ENCODE measurements at places on chromosomes 4 and X. TPM values are rescaled to one million over a fixed set of nuclear protein-coding genes. Genes with fewer than 3 reads are reported as not detected.

P2RY8 gene
- 0.18 TPM for total RNA-seq

DNA sequence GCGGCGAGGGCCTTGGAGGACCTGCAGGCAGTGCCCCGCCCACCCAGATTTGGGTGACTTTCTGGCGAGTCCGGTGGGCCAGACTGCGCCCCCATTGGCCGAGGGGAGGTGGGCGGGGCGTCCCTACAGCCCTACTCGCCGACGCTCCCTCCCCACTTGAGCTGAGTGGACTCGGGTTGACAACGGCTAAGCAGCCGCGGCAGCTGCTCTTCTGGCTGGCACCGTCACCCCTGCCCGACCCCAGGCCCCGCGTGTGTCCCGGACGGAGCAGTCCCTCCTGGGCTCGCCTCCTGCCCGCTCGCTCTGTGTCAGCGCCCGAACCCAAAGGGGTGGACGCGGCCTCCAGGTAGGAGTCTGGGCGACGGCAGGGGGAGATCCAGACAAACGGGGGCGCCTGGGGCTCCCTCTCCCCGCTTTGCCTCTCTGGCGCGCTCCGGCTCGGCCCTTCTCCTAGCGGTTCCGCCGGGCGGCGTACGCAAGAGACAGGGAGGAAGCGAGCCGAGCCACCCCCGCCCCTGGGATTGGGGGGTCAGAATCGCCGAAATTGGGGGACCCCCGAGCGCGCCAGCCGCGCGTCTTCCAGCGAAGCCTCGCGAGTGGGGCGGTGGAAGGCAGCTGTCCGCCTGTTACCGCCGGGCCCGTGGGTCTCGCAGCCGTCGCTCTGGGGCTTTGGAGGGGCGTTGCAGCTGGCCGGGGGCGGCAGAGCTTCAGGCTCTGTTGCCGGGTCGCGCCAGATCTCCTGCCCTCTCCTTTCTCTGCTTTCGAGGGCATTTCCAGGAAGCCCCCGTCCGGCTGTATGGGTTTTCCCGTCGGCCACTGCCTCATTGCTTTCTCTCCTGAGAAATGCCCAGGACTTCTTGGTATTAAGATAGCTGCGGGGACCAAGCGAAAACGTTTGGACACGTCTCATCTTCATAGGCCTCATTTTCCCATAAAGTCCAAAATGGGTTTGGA, 46.3 kb downstream of the STARD8 start:
- H3K27me3 ChIP-seq = no peaks in the 10 kb centered on the region
- no peaks in the 10 kb centered on the region for H3K36me3 ChIP-seq
- no peak for DNase-seq
- peak overlapping the region; percentile 50 for H3K4me3 ChIP-seq

DNA sequence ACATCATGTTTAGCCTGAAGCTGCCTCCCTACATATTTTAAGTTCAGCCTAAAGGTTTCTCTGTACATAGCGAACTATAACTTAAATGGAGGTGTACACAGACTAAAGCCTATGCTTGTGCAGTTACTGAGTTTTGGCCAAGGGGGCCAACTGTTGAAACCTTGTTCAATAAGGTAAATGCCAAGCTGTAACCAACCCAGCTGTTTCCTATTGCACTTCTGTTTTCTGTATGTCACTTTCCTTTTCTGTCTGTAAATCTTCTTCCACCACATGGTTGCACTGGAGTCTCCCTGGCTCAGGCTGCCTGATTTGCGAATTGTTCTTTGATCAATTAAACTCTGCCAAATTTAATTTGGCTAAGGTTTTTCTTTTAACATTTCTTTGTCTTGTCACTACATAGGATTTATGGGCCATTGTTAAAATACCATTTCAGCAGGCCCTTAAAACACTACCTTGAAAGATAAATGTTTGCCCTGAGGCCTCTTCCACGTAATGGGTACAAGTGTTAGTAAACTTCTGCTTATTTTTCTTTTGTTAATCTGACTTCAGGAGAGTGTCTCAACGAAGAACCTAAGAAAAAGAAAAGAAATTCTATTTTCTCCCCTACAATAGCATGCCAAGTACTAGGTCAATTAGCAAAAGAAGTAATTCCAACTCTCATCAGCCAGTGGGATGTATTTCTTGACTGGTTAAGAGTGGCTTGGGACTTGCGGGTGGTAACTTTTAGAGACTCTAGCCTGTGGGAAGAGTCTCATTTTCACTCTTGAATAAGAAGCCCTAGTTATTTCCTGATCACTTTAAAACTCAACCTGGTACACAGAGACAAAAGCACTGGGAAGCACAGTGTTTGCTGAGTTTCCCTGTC, 45.7 kb upstream of the PRSS12 start:
- H3K27me3 ChIP-seq = no peaks in the 10 kb centered on the region
- no peak overlapping the region for H3K27ac ChIP-seq
- no peaks in the 10 kb centered on the region for H3K36me3 ChIP-seq
- no peak overlapping the region for H3K4me3 ChIP-seq
- no peak for DNase-seq
- no peaks in the 10 kb centered on the region for H3K4me1 ChIP-seq

DNA sequence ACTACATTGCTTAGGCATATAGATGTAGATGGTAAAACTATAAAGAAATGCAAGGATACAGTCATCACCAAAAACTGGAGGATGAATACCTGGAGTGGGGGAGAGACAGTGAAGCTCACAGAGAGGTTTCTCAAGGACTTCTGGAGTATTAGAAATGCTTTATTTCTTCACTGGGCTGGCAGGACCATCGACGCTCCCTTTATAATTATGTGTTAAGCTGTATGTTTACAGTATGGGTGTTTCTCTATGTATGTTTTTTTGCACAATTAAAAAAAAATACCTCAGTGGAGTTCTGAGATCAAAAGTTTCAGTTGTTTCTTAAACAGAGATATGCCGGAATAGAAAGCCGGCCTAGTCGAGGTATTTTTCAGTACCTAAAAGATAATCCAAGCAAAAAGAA, 201.3 kb downstream of the NSUN7 start:
- H3K36me3 ChIP-seq = no peaks in the 10 kb centered on the region
- DNase-seq = no peak
- H3K27ac ChIP-seq = no peak overlapping the region
- no peak overlapping the region for H3K4me3 ChIP-seq

DNA sequence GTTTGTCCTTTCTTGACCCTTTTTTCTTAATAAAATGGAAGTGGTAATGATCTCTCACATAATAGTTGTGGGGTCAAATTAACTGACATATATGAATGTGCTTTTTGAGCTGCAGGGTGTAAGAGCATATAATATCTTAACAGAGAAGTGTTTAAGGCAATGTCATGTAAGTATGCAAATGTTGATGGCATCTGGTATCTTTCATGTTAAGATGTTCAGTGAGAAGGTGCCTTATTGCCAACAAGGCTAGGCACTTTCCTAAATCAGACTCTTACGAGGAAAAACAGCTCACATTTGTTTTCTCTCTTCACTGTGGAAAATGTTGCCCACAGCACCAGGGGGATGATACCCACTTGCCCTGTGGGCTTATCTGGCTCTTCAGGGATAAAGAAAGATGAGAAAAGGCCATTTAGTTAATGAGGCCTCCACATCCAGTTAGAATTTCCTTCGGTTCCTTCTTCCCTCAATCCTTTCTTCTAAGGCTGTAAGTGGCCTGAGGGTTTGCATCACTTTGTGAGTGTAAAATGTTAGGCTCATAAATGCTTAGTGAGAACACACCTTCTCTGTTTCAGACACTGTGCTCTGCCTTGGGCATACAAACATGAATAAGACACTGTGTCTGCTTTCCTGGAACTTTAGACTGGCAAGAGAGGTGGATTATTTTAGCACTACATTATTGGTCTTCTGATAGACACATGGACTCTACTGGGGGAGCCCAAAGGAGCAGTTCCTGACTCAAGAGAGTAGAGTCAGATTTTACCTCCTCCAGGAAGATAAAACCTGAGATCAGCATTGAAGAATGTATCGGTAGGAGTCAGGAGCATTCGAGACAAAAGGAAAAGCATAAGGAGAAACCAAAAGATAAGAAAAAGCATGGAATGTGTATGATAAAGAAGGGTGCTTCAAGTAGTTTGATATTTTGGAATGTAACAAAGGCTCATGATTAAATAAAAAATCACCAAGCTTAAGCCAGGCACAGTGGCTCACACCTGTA, 135.5 kb downstream of the SOWAHB start:
- no peak for DNase-seq
- no peaks in the 10 kb centered on the region for H3K36me3 ChIP-seq
- no peaks in the 10 kb centered on the region for H3K4me1 ChIP-seq
- H3K4me3 ChIP-seq = no peak overlapping the region
- H3K27ac ChIP-seq = no peak overlapping the region

GRCh38 chr4:7043284-7044136, at the start of gene TADA2B:
TADA2B (plus strand) TSS chr4:7043372; CDS start chr4:7043580, 208 bp downstream.
- H3K36me3 ChIP-seq = no peaks in the 10 kb centered on the region
- H3K4me1 ChIP-seq = peaks cover 30% of the 10 kb centered on the region
- DNase-seq = no peak
- H3K4me3 ChIP-seq = peak within 1 kb of the TSS; percentile 76
- peak within 1 kb of the TSS; percentile 81 for H3K27ac ChIP-seq

- no peak overlapping the region for H3K27ac ChIP-seq
- H3K4me3 ChIP-seq = no peak overlapping the region
- no peaks in the 10 kb centered on the region for H3K4me1 ChIP-seq
- no peak for DNase-seq
- no peaks in the 10 kb centered on the region for H3K36me3 ChIP-seq
Observed at GRCh38 chrX:7052541-7052940, 95.0 kb upstream of the STS start.

GRCh38 chrX:148691456-148691855, 191.0 kb downstream of the AFF2 start:
- H3K4me1 ChIP-seq = no peaks in the 10 kb centered on the region
- no peak overlapping the region for H3K27ac ChIP-seq
- no peak overlapping the region for H3K4me3 ChIP-seq
- no peak for DNase-seq

DNA sequence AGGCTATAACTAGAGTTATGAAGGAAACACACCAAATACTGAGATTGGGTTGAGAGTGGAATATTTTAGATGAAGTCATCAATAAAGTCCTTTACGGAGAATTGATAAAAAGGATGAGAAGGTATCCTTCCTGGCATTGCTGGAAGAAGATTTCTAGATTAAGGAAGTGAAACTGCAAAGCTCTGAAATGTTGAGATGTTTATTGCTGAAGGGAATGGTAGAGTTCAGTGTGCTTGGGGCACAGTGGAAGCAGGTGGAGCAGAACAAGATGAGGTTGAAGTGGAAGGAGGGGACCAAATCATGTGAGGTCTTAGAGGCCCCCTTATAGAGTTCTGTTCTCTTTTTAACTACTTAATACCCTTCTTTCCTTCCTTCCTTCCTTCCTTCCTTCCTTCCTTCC, 848.5 kb downstream of the RAB28 start:
- no peaks in the 10 kb centered on the region for H3K4me1 ChIP-seq
- H3K4me3 ChIP-seq = no peak overlapping the region
- no peak for DNase-seq
- H3K36me3 ChIP-seq = no peaks in the 10 kb centered on the region
- H3K27me3 ChIP-seq = no peaks in the 10 kb centered on the region

DNA sequence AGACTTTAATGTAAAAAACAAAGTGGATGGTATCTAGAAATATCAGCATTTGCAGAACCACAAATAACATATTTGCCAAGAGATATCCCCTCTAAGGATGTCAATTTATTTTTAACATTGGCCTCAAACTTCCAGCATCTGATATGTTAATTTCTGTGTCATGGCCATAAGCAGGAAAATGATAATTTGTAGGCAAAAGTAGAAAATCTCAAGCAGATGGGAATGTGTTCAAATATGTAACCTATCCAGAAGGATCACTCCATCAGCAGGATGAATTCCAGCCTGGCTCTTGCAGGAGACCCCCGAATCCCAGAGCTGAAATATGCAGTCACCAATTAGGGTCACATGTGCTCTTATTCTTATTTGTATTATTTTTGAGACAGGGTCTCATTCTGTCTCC, 55.4 kb upstream of the PRKX start:
- no peaks in the 10 kb centered on the region for H3K36me3 ChIP-seq
- no peaks in the 10 kb centered on the region for H3K27me3 ChIP-seq
- no peak overlapping the region for H3K27ac ChIP-seq

- H3K27ac ChIP-seq = no peak overlapping the region
- H3K4me1 ChIP-seq = no peaks in the 10 kb centered on the region
- no peak overlapping the region for H3K4me3 ChIP-seq
Observed at GRCh38 chr4:56480691-56481090, 13.3 kb downstream of the SRP72 start.

DNA sequence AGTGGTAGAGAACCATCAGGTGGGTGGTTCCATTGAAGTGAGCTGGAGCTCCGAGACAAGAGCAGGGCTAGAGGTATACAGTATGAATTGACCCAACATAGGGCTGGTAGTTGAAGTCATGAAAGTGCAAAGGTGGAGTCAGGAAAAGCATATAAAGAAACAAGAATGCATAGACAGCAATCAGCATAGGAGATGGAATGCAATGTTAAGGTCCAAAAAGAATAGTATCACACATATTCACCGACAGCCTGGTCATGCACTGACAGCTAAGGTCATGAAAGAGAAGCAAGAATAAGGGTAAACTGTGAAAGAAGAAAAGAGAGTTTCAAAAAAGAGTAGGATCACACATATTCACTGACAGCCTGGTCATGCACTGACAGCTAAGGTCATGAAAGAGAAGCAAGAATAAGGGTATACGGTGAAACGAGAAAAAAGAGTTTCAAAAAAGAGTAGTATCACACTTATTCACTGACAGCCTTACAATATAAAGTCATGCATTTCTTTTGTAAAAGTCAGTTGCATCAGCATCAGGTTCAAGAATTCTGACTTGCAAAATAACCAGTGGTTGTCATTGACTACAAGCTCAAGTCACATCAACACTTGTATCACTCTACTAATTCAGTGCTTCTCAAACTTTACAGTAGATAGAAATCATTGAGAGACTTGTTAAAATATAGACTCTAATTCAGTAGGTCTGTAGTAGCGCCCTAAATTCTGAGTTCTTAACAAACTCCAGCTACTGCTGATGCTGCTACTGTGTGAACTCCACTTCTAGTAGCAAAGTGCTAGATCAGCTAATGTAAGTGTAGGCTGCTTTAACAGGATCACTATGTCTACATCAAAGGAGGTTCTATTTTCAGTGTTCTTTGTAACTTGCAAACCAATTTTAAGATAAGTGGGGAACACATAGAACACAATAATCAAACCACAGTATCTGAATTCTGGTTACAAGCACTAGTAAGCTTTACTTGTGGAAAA, 221.9 kb downstream of the PDGFC start:
- no peaks in the 10 kb centered on the region for H3K27me3 ChIP-seq
- no peak overlapping the region for H3K4me3 ChIP-seq
- no peak for DNase-seq
- no peaks in the 10 kb centered on the region for H3K36me3 ChIP-seq

- H3K4me3 ChIP-seq = no peak overlapping the region
- no peak for DNase-seq
- H3K27ac ChIP-seq = no peak overlapping the region
- H3K4me1 ChIP-seq = no peaks in the 10 kb centered on the region
Observed at GRCh38 chr4:111632641-111633151, 512.6 kb upstream of the FAM241A start.

DNA sequence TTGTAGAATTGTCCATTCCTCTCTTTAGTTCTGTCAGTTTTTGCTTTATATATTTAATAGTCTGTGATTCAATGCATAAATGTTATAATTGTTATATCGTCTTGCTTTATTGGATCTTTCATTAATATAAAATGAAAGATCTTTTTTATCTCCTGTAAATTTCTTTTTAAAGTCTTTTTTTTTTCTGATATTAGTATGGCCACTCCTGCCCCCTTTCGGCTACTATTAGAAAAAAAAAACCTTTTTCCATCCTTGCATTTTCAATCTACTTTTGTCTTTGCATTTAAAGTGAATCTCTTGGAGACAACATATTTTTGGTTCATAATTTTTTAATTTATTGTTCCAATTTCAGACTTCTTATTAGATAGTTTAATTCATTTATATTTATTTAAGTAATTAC, 677.4 kb upstream of the NDST4 start:
- H3K4me3 ChIP-seq = no peak overlapping the region
- H3K27ac ChIP-seq = no peak overlapping the region
- no peak for DNase-seq
- H3K27me3 ChIP-seq = no peaks in the 10 kb centered on the region
